ENCODE measurements at places on chromosomes 6 and 20.

- peak; percentile 79 for DNase-seq
These were observed 67.4 kb downstream of the ZBTB2 start for GRCh38 chr6:151323791-151324487.

DNA sequence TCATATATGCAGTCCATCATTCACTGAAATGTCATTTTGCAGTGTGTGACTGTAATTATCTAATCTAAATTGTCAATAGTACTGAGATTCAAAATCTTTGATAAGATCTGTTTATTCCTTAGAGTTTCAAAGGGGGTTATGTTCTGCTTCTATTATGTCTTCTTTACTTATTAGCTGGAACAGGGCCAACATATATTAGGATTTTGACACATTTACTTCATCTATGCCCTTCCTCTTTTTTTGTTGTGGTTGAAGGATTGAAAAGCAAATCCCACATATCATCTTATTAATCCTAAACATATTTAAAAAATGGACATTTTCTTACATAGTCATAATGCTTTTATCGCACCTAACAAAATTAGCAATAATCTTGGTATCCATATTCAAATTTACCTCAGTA, 30.3 kb upstream of the MAS1 start:
- DNase-seq, result no peak

GRCh38 chr6:156617376-156617775, 159.8 kb upstream of the ARID1B start:
- DNase-seq, result no peak

DNA sequence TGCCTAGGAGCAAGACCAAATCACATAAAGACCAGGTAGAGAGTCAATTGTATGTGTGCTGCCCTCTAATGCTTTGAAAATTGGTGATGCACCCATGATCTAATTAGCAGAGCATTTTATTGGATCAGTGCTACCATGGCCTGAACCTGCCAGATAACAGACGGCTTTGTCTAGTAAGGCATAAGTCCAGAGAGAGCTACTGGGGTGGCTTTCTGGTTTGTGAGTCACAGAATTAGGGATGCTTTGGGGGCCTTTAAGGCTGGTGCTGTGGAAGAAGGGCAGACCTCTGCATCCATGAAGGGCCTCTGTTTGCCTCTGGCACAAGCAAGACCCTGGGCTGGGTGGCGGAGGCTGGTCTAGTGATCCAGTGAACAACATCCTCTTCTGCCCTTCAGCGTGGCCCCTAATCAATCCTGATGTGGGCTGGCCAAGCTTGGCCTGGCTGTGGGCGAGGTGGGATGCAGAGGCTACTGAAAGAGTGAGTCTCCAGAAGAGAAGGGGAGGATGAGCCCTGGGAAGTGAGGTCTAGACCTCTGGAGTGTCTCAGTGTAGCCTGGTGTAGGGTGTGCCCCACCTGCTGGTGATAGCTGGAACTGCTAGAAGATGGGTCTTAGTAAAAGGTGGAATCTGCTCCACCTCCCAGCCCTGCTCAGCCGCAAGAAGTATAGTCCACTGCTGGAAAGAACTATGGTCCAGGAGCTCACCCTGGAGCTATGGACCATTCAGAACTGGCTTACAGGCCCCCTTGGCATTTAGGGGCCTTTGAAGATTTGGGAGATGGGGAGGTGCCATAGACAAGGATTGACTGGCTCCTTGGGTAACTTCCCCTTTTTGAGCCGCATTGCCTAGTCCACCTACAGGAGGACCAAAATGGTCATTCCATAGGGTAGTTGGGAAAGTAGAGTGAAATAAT, 36.7 kb upstream of the AAR2 start:
- DNase-seq, result peak; percentile 73

- DNase-seq, result no peak
These were observed 63.1 kb downstream of the SEC63 start for GRCh38 chr6:107894809-107895396.

DNA sequence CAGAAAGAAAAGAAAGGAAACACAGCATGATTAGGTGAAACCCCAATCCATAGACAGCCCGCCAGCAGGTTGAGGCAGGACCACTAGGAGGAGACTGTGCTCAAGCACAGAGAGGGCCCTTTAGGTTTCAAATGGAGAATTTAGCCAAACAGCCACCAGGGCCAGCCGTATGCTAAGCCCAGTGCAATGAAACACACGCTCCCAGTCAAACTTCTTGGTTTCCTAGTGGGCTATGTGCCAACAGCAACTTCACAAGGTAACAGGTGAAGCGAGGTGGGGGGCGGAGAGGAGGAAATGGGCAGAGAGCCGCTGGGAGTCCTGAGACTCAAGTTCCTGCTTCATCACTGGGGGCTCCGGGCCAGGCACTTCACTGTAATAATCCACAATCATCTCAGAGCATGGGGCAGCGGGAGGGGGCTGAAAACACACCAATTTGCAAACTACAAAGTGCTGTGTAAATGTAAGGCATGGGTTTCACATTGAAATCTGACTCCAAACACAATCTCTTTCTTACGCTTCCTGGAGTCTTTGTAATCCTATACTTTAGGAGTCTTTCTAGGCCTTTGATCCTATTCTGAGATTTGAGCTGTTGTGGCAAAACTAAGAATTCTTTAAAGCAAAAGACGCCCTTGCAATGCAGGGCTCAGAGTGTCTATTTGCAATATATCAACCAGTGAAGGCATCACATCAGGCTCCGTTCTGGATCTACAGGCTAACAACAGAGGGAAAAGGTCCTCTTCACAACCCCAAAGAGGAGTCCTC, 117.3 kb downstream of the OPRM1 start:
- peak; percentile 7 for DNase-seq

DNA sequence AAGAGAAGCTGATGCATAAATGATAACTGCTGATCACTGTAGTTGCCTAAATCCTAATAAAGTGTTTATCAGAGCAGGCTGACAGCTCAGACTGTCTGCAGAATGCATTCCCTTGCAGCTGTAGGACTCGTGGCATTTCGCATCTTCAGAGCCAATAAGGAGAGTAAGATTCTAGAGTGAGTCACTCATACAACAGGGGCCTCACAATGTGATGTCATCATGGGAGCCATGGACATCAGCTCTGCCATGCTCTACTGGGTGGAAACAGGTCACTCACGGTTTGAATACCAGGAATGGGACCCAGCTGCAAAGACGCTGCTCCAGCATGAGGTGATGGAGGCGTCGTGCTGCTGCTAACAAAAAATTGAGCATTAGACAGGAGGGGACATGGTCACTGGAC, 7.4 kb downstream of the FAM209B start:
- no peak for DNase-seq

DNA sequence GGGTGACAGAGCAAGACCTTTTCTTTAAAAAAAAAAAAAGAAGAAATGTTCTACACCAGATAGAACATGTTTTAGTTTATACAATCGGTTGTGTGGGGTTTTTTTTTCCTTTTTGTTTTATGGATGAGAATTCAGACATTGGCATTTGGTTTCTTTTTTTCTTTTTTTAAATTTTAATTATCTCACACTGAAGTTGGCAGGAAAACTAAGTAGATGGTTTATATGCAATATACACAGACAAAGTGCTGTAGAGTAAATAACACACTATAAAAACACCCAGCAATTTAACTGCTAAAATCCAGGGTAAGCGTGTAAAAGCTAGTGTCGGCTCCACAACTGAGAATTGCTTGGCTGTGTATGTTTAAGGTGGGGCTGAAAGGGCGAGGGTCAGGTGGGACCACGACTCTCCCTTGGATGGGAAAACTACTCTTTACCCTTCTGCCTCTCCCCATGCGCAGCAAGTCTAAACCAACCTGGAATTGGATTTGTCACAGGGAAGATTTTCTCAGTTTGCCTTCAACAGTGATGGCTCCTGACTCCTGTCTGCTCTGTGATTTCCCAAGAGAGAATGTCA, 147.1 kb upstream of the MARCKS start:
- no peak for DNase-seq

GRCh38 chr6:140744659-140745320, 1370.3 kb upstream of the CITED2 start:
- no peak for DNase-seq

- no peak for DNase-seq
These were observed 13.8 kb downstream of the SYTL3 start for GRCh38 chr6:158663625-158664165.

DNA sequence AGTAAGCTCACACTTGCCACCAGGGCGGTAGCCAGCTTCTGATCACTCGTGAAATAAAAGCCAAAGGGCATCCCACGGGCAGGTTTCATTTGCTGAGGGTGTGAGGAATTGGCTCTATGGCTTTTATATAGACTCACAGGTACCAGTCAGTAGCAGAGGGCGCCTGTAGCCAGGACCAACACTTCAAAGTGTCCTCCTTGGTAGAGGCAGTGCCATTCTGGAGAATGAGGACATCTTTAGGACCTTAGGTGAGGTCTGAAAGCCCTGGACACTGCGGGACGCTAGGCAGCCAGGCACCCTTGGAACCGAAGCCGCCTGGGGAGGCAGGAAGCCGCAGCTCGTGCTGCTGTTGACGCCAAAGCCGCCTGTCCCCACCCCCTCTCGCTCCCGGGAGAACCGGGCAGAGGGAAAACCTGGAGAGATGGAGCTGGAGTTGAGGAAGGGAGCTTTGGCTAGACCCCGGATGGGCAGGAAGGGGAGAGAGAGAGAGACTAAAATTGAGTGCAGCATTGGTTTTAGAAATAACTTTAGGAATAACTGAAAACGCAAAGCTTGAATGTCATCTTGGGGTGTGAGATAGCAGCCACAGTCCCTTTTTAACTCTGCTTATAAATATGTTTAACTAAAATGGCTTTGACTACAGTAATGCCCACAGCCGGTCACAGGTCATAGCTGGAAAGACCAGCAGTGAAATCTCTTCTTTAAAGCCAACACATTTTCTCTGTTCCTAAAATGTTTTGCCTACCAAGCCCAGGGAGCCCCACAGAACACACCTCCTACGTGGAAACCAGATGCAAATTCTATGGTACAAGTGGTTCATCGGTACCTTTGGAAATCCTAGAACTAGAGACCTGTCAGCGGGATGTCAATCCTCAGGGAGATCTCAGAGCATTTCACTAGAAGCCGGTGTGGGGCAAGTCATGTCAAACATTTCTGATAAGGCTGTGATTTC, 128.5 kb upstream of the CDYL start:
- peak; percentile 71 for DNase-seq

- no peak for DNase-seq
These were observed 91.8 kb downstream of the CHD6 start for GRCh38 chr20:41526327-41526726.

- DNase-seq, result no peak
These were observed 13.8 kb upstream of the IYD start for GRCh38 chr6:150354754-150355571.

- DNase-seq, result no peak
These were observed 8.0 kb downstream of the MYLIP start for GRCh38 chr6:16136621-16137450.

DNA sequence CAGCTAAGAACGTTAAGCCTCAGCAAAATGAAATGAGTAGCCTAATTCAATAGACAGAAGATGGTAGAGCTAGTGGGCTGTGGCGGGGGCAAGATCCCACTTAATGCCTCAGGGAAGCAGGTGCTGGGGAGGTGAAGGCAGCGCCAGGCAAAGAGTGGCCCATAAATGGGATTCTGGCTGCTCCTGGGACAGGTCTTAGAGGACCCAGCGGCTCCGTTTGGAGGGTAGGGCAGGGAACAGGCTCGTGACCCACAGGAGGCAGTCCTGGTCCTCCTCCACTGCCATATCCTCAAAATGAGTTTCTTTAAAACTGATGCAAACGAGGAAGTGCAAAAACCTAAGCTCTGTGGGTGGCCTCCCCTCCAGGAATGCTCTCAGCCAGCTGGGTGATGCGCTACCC, 32.7 kb downstream of the SAYSD1 start:
- no peak for DNase-seq

GRCh38 chr20:13089950-13090469, 81.2 kb downstream of the SPTLC3 start:
- DNase-seq, result no peak

DNA sequence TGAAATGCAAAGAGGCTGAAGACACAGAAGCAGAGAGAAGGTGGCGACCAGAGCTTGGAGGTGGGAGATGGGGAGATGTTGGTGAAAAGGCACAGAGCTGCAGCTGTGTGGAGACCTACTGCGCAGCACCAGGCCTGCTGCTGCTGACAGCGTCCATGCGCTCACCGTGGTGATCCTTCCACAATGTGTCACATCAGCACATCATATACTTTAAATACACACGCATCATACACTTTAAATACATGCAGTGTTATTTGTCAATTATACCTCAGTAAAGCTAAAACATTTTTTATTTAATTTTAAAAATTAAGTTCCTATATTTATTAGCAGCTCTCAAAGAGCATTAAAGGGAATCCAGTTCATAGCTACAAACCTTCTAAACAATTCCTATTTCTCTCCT, 200.9 kb downstream of the TTLL2 start:
- no peak for DNase-seq

DNA sequence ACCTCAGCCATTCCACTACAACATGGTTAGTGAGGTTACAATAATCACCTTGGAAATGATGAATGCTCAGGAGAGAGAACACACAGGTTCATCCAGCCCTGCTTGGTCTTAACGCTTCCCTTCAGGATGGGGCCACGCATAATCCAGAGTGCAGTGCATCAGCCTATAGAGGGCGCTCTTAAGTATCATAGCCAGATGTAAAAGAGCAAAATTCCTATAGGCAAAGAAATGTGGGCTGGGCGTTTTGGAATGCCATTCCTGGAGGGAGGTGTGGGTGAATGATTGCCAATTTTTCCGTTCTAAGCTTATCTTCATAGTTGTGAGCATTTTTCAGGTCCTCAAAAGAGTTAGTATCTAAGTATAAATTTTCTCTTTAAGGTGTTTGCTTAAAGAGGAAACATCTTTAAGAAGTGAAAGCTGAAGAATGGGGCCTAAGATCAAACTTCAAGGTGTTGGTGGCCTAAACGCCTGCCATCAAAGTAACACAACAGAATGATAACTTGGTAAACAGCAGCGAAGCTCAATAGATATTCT, 1.8 kb downstream of the RIPOR2 start:
- DNase-seq, result no peak

- no peak for DNase-seq
These were observed 224.9 kb downstream of the IBTK start for GRCh38 chr6:82022614-82023129.

DNA sequence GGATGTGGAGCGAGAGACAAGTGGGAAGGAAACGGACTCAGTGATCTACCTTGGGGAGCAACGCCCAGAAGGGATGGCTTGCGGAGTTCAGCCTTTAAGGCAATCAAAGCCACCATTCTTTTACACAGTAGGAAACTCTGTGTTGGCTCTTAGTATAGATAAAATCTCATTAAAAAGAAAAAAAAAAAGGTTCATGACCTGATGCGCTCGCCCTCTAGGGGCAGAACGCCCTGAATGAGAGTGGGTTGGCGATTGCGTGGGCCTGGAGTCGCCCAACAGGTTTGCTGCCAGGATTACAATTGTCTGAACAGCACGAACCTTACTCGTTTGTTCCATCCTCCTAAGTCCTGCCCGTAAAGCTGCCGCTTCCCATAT, 1.2 kb downstream of the TPD52L1 start:
- DNase-seq, result no peak
